HT-29 (cell line): ENCODE measurements at places on chromosomes 12 and 14. TPM values are rescaled to one million over a fixed set of nuclear protein-coding genes. Genes with fewer than 3 reads are reported as not detected.
A peak's percentile ranks its signal among the peaks of the same experiment; 100 is the strongest.

GRCh38 chr14:73269729-73270531 is 32.6 kb downstream of the PAPLN start:
- no peak for DNase-seq

GRCh38 chr12:51822956-51823355 is 25.6 kb downstream of the FIGNL2 start:
- no peak for DNase-seq

GPR162 gene
- not detected in 2 replicates for total RNA-seq

GLI1 gene
- total RNA-seq, result 2.0 and 4.2 TPM in 2 replicates

DNA sequence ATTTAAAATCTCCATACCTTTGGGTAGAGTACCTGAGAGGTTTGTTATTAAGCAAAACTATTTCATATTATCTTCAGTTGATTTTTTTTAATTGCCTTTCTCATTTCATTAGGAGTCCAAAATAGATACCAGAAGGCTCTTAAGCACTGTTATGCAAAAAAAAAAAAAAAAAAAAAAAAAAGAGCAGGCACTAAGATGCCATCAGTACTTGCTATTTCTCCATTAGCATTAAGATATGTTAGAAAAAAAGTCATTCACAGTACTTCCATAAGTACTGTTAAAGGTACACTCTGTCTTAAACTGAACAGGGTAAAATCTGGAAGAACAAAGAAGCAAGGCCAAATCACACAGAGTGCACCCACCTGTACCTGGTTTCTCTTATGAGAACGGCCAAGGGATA is 57.2 kb downstream of the SETD3 start:
- DNase-seq, result no peak

GRCh38 chr12:106149096-106149784 is 10.5 kb upstream of the NUAK1 start:
- peak; percentile 50 for DNase-seq

GRCh38 chr14:72129291-72129690 is 197.1 kb downstream of the RGS6 start:
- no peak for DNase-seq

DNA sequence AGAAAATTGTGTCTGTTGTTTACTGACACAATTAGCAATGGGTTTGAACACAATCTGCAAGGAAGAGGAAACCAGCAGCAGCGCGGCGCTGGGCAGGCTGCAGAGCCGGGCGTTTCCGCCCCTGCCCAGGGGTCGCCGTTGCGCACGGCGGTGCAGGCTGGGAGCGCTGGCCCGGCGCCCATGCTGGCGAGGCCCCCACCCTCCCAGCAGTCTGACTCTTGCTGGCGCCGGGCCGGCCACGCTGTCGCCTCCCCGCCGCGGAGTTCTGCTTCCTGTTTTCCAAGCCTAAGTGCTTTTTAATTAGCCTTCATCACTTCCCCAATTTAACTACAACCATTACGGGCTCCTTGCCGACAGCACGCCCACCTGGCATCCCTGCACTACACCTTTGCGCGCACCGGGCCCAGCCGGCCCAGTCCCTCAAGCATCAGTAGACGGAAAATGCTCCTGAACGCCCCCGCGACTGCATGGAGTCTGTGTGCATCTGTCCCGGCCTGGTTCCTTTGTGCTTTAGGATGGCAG is 212.1 kb downstream of the GXYLT1 start:
- peak; percentile 3 for DNase-seq

DNA sequence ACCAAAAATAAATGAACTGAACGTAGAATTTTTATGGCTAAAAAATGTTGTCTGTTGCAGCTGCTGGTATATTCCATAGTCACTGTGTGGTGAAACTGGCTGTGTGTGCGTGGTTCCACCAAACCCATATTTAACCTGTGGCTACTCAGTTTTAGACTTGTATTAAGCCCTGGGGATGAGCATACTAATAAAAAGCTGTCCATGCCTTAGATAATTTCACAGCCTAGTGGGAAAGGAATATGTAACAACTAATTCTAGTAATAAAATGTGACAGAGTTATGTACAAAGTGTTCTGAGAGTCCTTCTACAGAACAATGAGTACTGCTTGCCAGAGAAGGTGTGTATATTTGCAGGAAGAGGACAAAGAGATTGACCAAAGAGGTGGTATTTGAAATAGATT is 125.5 kb downstream of the TMTC3 start:
- DNase-seq, result no peak

DNA sequence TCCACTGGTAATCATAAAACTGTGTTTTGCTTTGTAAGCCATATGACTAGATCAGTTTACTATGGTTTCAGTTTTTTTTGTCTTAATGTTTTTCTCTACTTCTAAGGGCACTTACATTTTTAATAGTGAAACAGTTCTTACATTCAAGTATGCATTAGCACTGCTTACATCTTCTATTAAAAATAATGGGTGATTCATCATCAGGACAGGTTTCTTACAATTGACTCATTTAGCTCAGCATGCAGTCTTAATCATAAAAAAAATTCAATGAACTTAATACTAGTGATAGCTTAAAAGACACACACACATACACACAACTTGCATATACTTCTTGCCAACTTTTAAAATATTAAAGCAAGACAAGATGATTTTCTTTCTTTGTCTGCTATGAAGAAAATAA is 845.7 kb upstream of the USP15 start:
- no peak for DNase-seq

DNA sequence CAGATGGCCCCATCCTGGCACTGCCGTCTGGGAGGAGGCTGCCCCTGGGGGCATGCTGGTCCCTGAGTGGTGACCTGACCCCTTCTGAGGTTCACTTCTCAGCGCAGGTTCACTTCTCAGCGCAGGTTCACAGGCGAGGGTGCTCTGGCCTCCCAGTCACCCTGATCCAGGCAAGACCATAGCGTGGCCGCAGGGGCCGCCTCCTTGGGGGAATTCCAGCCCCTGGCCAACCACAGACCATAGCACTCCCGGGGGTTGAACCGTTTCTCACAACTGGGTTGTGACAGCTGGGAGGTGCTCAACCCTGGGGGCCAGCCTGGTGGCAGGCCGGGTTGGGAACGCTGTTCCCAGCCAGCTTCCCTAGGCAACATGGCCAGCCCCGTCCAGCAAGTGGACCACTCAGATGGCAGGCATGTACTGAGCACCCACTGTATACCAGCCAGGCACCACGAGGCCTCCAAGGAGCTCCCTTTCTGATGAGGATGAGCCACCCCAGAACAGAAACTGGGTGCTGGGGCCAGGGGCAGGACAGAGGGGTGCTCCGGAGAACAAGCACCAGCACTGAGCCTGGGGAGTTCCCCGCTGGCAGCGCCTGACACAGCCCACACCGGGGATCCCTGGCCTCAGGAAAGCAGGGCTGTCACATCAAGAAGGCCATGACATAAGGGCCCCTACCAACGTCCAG is 28.3 kb upstream of the ZFP36L1 start:
- DNase-seq, result no peak

GRCh38 chr14:87878959-87879358 is 114.0 kb downstream of the GALC start:
- DNase-seq, result no peak

DNA sequence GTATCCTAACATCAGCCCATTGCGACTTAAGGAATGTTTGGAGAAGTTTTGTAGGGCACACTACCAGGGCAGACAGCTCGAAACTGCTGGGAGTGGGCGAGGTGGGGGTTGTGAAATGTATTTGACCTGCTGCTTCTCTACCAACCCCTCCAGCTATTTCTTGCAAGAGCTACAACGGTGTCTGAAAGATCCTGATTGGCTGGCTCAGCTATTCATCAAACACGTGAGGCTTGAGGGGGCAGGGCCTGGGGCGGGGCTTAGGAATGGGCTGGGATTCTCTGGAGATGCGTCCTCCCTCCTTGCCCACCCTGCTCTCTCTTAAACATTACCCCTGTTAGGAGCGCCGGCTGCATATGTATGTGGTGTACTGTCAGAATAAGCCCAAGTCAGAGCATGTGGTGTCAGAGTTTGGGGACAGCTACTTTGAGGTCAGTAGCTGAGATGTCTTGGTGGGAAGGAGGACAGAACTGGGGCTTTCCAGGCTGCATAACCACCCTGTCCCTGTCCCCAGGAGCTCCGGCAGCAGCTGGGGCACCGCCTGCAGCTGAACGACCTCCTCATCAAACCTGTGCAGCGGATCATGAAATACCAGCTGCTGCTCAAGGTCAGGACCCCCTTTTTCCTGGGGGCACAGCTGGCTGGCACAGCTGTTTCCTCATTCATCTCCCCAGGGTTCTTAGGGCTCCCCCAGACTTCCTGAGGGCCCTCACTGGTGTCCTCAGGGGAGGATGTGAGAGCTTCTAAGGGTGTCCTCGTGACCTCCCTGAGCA is 3.1 kb downstream of the ARHGEF25 start:
- DNase-seq, result no peak

- no peak for DNase-seq
These were observed 67.1 kb downstream of the PPFIA2 start for GRCh38 chr12:81692008-81692407.

HOXC12 gene
- 0.05 TPM in 1 of 2 replicates, not detected in the other for total RNA-seq

DLK1 gene
- total RNA-seq, result not detected in 2 replicates

GRCh38 chr12:120138366-120138765 is 21.8 kb upstream of the RAB35 start:
- DNase-seq, result no peak

DNA sequence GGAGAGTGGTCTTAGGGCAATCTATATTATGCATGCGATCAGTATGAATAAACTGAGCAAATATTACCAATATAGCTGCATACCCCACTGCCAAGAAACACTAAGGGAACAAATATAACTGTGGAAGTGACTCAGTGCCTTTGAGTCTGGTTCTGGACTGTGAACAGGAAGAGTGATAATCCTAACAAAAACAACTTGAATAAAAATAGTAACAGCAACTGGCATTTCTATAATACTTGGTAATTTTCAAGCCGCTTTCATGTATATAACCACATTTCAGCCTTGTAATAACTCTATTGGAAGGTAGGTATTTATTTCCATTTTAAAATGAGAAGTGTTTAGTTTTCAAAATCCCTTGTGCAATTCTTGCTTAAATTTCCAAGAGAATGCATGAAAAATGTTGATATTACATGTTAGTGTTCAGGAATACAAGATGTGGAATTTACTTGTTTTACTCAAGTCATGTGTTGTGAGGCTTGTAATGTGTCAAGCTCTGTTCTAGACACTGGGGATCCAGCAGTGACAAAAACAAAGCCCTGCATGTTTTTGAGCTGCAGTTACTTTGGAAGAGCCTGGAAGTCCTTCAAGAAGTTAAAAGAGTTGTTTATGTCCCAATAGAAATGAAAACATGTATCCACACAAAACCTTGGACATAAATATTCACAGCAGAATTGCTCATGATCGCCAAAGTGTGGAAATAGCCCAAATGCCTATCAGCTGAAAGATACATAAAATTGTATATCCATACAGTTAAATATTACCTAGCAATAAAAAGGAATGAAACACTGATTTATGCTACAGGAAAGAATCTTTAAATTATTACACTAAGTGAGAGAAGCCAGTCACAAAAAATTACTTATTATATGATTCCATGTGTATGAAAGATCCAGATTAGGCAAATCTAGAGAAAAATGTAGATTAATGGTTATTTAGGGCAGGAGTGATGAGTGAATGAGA is 338.1 kb upstream of the TMEM132C start:
- DNase-seq, result no peak

LRRIQ1 gene
- total RNA-seq, result 0.03 and 0.18 TPM in 2 replicates

- DNase-seq, result no peak
These were observed 75.2 kb downstream of the FIGNL2 start for GRCh38 chr12:51773145-51773869.

- DNase-seq, result no peak
These were observed 64.0 kb downstream of the NOC4L start for GRCh38 chr12:132208153-132208823.

DNA sequence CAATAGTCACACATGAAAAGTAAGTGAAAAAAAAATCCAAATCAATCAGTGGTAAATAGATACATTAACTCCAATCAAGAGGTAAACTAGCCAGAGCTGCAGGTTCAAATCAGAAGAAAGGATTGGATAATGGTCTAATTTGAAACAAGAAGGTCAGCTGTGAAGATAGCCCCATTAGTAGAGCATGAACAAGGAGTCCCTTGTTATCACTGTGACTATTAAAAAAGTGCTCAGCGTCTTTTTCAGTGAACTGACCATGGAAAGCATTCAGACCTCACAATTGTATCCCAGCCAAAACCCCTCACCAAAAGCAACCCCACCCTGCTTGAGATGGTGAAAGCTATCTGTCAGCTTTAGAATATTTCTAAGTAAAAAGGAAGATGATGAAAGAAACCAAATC is 125.0 kb upstream of the EGLN3 start:
- no peak for DNase-seq

- no peak for DNase-seq
These were observed 27.4 kb downstream of the RAB35 start for GRCh38 chr12:120089105-120089504.
